ENCODE measurements at places on chromosomes 12 and 14. TPM values are rescaled to one million over a fixed set of nuclear protein-coding genes. Genes with fewer than 3 reads are reported as not detected.

GRCh38 chr12:87054226-87054625 lies 798.0 kb upstream of the MGAT4C start:
- no peak for DNase-seq

DNA sequence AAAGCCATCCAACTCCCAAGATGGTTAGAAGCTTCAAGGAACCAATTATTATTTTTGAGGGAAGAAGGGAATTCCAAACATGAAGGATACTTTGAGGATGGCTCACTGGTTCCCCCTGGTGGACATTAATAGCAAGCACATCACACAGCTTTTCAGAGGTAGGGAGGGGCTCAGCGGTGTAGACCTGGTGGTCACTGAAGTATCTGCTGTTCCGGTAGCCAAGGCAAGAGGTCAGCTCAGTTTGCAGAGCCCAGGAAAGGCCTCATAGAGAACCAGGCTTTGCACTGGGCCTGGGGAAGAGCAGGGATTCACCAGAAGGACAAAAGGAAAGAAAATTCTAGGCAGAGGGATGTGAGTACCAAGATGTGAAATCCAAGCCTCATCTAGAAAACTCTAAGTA lies 118.7 kb downstream of the KSR2 start:
- DNase-seq: peak; percentile 6

- DNase-seq: no peak
Observed at GRCh38 chr12:12156116-12156515, 85.4 kb downstream of the BCL2L14 start.

Gene DAO
- total RNA-seq: not detected

Gene NRIP2
- total RNA-seq: not detected

Gene OTOGL
- not detected for total RNA-seq

Gene HOXC6
- total RNA-seq: not detected

Gene UBR7
- 45.0 TPM for total RNA-seq

Gene C12orf50
- total RNA-seq: 0.07 TPM

DNA sequence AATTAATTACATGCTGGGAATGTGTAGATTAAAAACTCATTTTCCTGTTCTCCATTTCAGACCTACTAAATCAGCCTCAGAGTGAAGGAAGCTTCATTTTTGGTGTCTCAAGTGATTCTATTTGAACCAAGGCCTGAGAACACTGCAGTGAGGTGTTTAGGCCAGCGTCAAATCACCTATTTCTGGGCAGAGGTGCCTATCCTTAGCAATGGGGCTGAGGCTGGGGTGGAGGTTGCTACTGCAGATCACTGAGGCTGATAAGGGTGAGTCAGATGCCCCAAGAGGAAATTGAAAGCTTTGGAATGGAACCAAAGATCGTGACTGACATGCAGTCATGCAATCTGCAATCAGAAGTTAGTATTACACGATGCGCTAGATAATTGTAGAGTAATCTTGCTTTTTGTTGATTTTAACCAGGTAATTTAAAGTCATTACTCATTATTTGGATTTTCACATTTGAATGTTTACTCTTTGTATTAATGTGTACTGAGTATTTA lies 4.4 kb downstream of the TXNRD1 start:
- DNase-seq: peak; percentile 72

DNA sequence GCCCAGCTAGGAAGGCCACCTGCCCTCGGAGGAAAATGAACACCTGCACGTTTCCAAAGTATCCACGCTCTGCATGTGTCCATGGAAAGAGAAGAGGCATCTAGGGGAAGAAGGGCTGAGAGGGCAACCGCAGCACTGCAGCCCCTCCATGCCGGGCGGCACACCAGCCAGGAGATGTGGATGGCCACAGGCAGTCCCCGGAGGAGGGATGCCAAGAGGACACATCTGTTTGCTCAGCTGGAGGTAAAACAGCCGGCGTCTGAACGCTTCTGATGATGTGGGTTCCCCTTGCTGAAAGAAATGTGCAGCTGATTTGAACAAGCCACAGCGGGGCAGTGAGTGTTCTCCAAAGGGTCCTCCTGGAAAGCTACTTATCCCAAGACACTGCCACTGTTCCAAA lies 34.0 kb downstream of the CHGA start:
- no peak for DNase-seq

- DNase-seq: peak; percentile 77
Observed at GRCh38 chr14:106210650-106211049, 684.3 kb downstream of the TMEM121 start.

Gene SOAT2
- total RNA-seq: 0.81 TPM

- no peak for DNase-seq
Observed at GRCh38 chr12:95073698-95074520, 491 bp upstream of the NR2C1 start.

Gene IRAK3
- total RNA-seq: 0.38 TPM

GRCh38 chr12:107612508-107612907 lies 73.1 kb upstream of the PWP1 start:
- DNase-seq: no peak

GRCh38 chr12:131597333-131597732 lies 113.6 kb upstream of the SFSWAP start:
- no peak for DNase-seq

Gene FAIM2
- 0.17 TPM for total RNA-seq

Gene SIX4
- not detected for total RNA-seq
